ENCODE measurements at places on chromosomes 16 and 17. TPM values are rescaled to one million over a fixed set of nuclear protein-coding genes. Genes with fewer than 3 reads are reported as not detected.
A peak's percentile ranks its signal among the peaks of the same experiment; 100 is the strongest.

DNA sequence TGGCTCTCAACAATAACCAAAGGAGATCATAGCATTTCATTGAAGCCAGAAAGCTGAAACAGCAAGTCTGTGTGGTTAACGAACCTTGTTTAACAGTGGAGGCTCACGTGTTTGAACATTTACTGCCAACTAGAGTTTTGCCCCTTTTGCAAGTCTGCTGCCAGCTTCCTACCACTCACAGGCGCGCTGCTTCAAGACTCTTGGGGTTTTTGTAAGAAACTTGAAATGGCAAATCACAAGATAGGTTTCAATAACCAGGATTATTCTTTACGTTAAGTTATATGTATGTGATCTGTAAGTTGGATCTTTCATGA lies 1.2 kb downstream of the SNTB2 start:
- DNase-seq: no peak

GRCh38 chr17:50424996-50425681 lies 879 bp upstream of the ACSF2 start:
- DNase-seq: peak; percentile 83

- DNase-seq: no peak
Measured at GRCh38 chr17:80358861-80359260, 56.1 kb upstream of the ENDOV start.

DNA sequence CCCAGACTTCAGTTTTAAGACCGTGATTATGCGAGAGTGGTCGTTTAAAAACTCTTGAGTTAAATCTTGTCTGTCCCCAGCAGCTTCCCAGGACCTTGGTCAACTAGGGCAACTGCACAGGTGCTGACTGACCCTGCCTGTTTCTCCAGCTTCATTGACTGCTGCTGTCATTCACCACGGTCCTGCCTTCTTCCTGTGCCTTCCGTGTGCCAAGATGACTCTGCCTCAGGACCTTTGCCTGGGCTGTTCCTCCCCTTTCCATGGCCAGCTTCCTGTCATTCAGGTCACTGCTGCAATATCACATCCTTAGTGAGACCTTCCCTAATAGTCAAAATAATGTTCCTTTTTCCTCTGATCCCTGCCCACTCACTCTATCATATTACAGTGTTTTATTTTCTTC lies 3.9 kb downstream of the KIAA0513 start:
- DNase-seq: no peak

- no peak for DNase-seq
Measured at GRCh38 chr16:24188751-24189318, 67.3 kb upstream of the CACNG3 start.

- DNase-seq: no peak
Measured at GRCh38 chr16:67673712-67674580, 7.3 kb downstream of the C16orf86 start.

DNA sequence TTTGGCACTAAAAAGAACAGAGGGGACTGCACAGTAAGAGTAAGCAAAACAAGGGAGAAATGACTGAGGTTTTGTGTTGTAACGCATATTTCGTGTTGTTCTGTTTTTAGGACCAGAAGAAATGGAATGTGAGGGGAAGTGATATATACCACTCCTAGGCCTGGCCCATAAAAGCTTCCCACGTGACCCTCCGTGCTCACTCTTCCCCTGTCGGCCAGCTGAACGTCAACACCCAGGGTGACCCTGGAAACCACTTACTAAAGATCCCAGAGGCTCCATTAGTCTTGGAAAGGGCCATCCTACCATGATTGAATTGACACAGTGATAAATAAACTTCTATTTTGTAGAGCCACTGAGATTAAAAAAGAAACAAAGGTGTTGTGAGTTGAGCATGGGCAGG lies 79.8 kb downstream of the HELZ start:
- DNase-seq: no peak

Gene KREMEN2
- 0.66 TPM for polyA plus RNA-seq

Gene NACA2
- polyA plus RNA-seq: 0.81 TPM

Gene TP53TG3
- not detected for polyA plus RNA-seq

Gene MYOCD
- polyA plus RNA-seq: 12.2 TPM

Gene PRSS33
- 0.13 TPM for polyA plus RNA-seq

DNA sequence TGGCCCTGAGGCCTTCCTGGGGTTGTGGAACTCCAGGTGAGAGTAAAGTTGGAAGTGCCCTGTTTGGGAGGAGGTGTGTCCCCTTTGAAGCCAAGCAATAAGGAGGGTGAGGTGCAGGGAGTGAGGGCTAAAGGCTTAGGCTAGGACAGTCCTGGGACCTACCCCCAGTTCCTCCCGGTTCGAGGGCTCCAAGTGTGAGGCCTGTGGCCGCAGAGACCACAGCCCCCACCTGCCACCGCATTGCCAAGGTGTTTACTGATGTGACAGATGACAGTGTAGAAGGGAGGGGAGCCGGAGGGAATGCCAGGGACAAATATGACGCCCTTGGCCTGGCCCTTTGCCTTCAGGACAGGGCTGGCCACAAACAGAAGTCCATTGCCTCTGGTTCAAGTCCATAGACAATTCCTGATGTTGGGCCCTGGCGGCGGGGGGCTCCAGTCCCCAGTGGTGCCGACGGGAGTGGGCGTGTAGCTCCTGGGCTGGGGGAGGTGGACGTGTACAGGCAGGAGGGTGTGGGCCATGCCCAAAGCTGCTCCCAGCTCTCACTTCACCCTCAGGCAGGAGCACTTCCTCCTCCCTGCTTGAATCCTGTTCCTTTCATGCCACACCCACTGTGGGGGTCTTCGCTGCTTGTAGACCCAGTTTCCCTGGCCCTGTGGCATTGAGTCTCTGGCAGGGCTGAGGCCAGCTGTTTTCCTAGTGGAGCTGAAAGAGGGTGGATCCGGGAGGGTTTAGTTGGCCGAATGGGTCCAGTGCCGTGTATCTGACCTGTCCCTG lies 3.2 kb downstream of the ADORA2B start:
- DNase-seq: no peak

DNA sequence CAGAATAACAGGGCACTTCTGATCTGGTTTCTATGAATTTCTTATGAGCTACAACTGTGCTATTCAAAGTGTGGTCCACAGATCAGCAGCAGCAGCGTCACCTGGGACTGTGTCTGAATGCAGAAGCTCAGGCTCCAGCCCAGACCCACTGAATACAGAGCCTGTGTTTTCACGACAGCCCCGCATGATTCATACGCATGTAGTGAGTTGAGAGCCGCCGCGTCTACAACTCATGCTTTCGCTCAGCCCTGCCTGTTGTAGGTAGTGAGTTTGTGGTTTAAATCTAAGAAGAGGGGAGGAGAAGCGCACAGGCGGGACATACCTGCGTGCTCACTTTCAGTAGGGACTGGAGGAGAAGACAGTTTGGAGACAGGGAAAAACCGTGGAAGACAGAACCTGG lies 28.5 kb upstream of the ELAC2 start:
- no peak for DNase-seq

Gene PTX4
- 0.19 TPM for polyA plus RNA-seq

- DNase-seq: no peak
Measured at GRCh38 chr17:43353393-43353792, 45.4 kb upstream of the ARL4D start.

DNA sequence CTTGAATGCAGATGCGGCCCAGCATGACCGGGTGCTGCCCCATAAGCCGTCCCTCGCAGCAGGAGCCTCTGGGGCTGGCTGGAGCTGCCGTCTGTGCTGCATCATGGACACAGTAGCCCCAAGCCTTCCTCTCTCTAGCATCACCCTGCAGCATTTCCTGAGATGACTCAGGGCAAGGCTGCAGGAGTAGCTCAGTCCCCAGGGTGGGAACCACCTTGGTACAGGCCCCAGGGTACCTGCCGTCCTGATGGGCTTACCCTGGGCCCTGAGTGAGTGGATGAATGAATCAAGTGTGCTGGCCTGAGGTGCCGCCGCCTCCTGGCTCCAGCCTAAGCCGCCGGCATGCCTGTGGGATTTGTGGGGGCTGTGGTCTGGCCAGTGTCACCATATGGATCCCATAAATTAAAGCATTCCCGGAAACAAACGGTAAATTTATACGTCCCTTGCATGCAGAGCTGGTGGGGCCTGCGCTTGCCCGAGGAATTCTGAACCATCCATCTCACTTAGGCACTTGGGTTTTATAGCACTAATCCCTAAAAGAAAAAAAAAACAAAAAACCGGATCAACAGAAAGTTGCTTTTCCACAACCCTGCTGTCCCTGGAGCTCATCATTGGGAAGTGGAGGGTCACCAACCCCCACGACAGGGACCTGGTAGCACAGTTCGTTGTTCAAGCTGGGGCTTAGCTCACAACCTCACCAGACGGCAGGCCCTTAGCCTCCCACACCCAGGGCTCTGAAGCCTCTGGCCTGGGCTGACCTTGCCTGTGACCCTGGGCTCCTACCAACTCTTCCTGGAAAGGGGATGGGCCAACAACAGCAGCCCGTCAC lies 242.6 kb upstream of the CIBAR2 start:
- DNase-seq: no peak

GRCh38 chr16:12339686-12340085 lies 363.2 kb downstream of the SNX29 start:
- no peak for DNase-seq

GRCh38 chr16:86899151-86899550 lies 320.8 kb downstream of the FOXL1 start:
- DNase-seq: no peak

DNA sequence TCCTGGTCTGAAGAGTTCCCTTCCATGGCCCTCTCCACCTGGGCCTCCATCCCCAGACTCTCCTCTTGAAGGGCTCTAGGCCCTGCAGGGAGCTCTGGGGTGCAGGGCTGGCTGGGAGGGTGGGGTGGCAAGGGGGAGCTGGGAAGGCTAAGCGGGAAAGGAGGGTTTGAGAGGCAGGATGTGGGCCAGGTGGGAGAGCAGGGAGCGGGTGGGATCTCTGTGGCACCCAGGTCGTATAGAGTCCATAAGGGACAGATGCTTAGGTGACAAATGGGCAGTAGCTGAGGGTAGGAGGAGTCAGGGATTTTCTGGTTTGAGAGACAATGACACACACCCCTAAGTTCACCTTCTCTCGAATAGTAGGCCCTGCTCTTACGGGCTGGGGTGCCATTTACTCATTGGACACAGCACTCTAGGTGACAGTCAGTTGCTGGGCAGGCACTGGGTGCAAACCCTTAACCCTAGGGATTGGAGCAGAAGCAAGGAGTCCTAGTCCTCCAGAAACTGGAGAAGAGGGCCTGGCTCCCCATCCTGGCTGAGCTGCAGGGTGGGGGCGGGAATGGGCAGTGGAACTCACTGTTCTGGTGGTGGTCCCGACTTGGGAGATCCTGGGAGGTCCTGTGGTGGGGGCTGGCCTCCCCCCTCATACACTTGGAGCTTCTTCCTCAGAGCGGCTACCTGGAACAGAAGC lies 15.3 kb downstream of the KIF18B start:
- no peak for DNase-seq

Gene TMC8
- 7.6 TPM for polyA plus RNA-seq

Gene NPIPB9
- polyA plus RNA-seq: 4.4 TPM

Gene XAF1
- 70.4 TPM for polyA plus RNA-seq

Gene SRCIN1
- 7.6 TPM for polyA plus RNA-seq

- no peak for DNase-seq
Measured at GRCh38 chr17:17511293-17511741, 15.1 kb upstream of the RASD1 start.

DNA sequence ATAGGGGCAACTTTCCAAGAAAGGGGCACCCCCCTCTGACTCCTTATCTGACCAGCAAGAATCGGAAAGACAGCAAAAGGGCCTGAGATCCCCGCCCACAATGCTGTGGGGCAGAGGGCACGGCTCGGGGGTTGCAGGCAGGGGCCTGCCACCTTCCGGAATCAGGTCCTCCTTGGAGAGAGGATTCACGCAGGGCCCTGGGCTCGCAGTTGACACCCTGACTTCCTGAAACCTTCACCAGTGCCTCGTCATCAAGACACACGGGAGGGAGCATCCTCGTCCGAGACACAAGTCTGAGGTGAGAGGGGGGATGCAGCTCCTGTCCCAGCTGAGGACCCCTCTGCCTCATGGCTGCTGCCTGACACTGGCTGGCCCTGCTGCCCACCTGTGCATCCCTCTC lies 81.2 kb downstream of the LMF1 start:
- DNase-seq: no peak

Gene DDX28
- 9.9 TPM for polyA plus RNA-seq

DNA sequence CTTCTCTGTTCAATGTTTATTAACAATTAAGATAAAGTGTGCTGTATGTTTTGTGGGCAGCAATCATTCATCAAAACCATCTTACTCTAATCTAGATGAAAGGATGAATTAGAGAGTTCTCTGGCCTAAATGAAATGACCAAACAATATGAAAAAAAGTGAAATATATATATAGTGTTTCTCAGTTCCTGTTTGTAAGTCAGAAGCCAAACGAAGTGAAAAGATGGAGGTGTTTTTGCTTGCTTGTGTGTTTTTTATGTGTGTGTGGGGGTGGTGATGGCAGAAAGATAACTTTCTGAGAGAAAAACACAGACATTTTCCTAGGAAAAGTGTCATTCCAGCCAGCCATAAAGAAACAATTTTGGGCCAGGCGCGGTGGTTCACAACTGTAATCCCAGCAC lies 138.6 kb downstream of the CDH8 start:
- DNase-seq: no peak

Gene AOC2
- 1.2 TPM for polyA plus RNA-seq

DNA sequence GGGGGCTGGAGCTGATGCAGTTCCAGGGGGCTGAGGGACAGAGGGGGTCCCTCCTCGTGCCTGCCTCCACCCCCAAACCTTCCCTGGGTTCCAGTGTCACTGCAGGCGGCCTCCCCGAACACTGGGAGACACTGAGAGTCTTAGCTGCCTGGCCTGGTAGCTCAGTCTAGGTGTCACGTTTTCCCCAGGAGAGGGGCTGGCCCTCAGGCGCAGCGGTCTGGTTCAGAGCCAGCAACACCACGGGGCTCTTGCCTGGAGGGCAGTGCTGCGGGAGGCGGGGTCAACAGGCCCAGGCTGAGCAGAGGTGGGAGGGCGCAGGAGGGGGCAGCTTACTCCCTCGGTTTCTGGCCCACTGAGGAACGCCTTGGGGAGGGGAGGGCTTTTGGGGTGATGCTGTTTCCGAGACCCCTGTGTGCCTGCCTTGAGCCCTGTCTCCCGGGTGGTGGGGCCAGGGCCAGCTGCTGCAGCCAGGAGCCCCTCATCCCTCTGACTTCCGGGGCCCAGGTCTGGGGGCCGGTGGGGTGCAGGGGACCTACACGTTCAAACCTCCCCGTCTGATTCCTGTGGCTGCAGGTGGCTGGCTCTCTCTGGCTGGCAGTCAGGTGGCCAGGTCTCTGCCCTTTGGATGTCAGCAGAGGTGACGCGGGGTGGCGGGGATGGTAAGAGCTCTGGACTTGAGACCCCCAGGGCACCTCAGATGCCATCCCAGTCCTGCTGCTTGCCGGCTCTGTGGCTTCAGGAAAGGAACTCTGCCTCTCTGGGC lies 89.3 kb upstream of the GSE1 start:
- DNase-seq: no peak

Gene IL21R
- polyA plus RNA-seq: 0.39 TPM

DNA sequence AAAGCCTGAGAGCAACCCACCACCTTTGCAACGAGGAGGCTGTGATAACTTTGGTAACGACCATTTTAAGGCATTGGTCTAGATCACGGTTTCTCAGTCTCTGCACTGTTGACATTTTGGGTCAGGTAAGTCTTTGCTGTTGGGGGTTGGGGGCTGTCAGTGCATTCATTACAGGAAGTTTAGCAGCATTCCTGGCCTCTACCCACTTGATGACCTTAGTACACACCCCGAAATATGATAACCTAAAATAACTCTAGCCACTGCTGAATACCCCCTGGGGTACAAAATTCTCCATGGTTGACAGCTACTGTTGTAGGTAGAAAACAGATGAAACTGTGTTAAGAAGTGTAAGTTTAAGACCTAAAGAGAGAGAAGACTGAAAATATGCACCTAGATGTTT lies 36.3 kb downstream of the ADAMTS18 start:
- DNase-seq: no peak

Gene ACSM2A
- polyA plus RNA-seq: 0.30 TPM

All from large intestine (tissue), 12 donors.